ENCODE measurements at places on chromosomes 7 and 10. TPM values are rescaled to one million over a fixed set of nuclear protein-coding genes. Genes with fewer than 3 reads are reported as not detected.

The ZNF804B gene
- not detected for total RNA-seq

The FOXP2 gene
- 10.9 TPM for total RNA-seq

The SLC26A5 gene
- total RNA-seq: not detected

The SNCG gene
- 8.8 TPM for total RNA-seq

The GDF10 gene
- 44.9 TPM for total RNA-seq

The FAM149B1 gene
- total RNA-seq: 44.3 TPM

The BICC1 gene
- 72.9 TPM for total RNA-seq

The ACBD7 gene
- total RNA-seq: 0.99 TPM

The GPR85 gene
- total RNA-seq: 1.9 TPM

The LRRC17 gene
- 82.2 TPM for total RNA-seq
